ENCODE measurements at places on chromosomes 1 and 21.

DNA sequence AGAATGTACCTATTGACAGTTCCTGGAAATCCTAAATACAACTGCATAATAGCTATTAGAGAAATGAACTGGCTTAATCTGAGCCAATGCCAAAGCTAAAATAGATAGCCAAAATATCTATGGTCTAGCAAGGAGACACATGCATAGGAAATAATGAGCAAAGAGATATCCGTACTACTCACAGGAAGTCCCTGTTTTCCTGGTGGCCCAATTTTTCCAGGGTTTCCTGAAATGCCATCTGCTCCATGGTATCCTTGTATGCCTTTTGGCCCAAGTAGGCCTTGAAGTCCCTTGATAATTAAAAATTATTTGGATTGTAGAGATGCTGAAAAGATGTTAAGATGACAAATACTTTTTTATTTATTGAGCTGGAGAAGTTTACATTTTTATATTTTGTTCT, 108.4 kb upstream of the ZNHIT6 start:
- no peak for DNase-seq

DNA sequence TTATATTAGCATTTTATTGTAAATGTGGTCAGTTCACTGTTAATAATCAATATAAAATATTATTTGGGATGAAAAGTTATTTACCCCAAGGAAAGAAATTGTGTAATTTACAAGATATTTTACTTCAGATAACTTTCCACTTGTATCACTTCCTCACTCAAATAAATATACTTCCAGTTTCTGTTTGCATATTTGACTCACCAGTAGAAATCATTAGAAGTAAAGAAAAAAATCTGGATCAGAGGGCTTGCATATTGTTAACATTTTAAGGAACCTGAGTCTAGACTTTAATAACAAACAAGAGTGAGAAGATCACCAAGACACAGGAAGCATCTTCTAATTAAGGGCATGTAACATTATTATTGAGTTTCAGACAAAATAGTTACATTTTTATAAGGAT, 347 bp upstream of the KRTAP20-4 start:
- no peak for DNase-seq

GRCh38 chr1:200963076-200963475, 60.4 kb downstream of the KIF21B start:
- DNase-seq, result no peak

DNA sequence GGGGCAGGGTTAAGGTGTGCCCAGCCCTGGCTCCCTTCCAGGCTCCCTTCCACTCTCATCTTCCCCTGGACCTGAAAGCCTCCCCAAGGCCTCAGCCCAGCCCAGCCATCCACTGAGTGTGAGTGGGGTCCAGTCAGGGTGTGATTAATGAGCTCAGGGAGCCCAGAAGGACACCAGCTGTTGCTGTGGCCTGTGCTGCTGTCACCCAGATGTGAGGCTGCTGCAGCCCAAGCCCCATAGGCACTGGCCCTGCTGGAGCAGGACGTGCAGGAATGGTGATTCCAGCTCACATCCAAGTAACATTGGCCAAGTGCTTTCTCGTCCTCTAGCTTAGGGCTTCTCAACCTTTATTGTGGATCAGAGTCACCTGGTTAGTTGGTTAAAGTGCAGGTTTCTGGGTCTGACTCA, 77.6 kb downstream of the EPHB2 start:
- DNase-seq, result no peak

- DNase-seq, result no peak
Measured at GRCh38 chr1:55045430-55045829, 6.1 kb downstream of the PCSK9 start.

DNA sequence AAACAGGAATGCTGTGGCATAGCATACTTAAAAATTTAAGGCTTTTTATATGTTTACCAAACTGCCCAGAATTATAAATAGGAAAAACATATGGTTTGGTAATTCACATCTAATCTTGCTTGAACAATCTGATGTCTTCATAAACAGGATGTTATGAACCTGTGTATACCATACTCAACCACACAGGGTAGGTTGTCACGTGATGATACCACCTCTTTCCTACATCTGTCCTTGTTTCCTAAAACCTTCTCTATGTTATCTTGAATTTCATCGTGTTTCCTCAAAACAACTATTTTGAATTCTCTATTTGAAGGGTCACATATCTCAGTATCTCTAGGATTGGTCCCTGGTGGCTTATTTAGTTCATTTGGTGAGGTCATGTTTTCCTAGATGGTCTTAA, 631.0 kb upstream of the PKN2 start:
- no peak for DNase-seq
